ENCODE measurements at places on chromosomes 11 and 22.

GRCh38 chr11:126561327-126561893 is 205.9 kb downstream of the ST3GAL4 start:
- no peak for DNase-seq

GRCh38 chr11:128946648-128947047 is 4.0 kb upstream of the TP53AIP1 start:
- no peak for DNase-seq

- no peak for DNase-seq
Measured at GRCh38 chr11:75762885-75763284, 5.7 kb upstream of the DGAT2 start.

DNA sequence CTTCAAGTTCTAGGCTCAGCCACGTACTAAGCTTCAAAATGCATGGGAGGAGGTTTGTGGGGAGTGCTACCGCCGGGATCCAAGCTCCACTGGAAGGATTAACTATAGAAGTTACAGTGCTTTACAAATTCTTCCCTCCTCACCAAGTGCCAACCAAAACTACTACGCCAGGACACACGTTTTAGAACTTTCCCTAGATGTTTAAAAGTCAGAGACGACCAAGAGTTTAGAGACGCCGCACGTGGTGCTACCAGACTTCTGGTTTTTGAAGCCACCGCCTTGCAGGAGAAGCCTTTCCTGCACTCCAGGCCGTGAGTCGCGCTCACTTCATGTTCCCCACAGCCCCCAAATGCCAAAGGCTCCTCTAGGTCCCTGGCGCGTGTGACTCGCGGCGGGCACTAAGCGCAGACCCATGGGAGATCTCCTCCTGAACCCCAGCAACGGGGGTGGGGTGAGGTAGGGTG is 734 bp downstream of the SNU13 start:
- DNase-seq: no peak

DNA sequence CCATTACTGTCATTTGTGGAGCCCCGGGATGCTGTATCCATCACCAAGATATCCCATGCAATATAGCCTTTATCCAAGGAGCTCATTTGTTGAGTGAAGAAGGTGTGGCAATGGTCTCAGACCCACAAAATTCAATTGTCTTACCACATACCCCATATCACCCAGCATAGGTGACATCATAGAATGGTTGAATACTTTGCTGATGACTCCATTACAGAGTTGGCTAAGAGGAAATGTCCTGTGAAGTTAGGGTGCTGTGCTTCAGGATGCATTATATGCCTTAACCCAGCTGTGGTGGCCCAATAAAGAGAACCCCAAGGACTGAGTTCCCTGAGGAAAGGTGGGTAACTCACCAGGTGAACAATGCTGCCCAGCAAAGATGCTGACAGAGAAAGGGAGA is 113.7 kb downstream of the EFCAB6 start:
- DNase-seq: no peak

- DNase-seq: no peak
Measured at GRCh38 chr11:4134806-4135205, 40.2 kb downstream of the RRM1 start.

- DNase-seq: no peak
Measured at GRCh38 chr22:33104147-33104854, 46.1 kb upstream of the SYN3 start.

DNA sequence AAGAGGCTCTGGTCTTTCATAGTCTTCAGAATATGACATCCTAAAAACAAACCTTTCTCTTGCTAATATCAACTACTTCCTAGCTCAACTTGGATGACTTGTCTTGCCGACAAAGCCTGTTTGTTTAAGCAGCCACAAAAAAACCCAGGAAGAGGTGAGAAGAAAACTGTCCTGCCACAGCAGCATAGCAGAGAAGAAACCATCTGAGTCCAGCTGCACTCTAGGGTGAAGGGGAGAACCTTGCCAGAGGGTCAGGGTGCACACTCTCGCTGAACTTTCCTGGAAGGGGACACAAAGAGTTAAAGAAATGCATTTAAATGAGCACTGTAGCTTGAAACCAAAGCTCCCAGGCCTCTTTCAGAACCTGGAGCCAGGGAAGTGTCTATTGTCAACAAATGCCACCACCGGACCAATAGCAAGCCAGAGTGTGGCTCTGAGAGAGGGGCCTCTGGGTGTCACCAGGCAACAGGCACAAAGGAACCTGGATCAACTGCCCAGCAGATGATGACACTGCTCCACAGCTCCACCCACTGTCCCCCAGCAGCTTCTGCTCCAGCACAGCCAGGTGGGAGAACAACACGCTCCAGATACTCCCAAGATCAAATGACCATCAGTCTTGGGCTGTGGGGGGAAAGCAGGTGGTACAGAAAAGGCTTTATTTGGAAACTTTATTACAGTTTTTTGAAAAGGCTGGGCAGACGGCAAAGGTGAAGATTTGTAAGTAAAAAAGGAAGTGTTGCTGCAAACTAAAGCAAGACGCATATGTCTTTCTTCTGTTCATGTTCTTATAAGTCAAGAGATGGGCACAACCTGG is 105.7 kb downstream of the RASSF10 start:
- DNase-seq: no peak
